Fibroblast of the conjunctiva (primary cell): ENCODE measurements at places on chromosomes 1 and 21.
A peak's percentile ranks its signal among the peaks of the same experiment; 100 is the strongest.

DNA sequence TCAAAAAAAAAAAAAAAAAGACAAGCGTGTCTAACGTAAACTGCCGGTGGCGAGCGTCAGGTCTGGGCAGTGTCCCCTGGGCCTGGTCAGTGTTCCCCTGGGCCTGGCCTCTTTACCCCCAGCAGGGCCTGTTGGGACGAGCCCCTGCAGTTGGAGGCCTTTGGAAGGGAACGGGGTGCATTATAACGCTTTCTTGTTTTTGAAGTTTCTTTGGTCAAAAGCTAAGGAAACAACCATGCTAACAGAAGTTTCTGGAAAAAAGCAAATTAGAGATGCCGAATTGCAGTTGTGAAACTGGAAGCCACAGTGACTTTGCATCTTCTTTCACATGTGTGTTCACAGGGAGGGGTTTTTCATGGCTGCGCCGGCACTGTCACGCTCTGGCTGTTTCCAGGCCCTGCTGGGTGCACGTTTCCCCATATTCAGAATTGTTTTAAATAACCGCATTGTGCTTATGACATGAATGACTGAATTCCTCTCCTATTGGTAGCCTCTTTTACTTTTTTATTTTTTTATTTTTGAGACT is 16.0 kb downstream of the RRP1 start:
- no peak for DNase-seq

- DNase-seq: no peak
Measured at GRCh38 chr1:160860840-160861505, 1.7 kb downstream of the CD244 start.

DNA sequence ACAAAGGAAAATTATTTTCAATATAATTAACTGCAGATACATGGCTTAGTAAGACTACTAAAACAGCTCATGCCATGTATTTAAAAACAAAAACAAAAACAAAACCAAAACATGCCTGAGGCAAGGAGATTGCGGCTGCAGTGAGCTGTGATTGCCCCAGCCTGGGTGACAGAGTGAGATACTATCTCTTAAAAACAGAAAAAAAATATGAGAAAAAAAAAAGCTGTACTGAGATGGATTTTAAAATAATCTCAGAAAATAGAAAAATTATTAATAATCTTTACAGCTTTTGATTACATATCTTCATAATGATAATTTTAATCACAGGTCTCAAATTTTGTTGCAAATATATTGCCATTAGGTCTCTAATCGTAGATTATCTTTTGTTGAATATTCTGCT is 24.0 kb upstream of the LIN9 start:
- no peak for DNase-seq

- no peak for DNase-seq
Measured at GRCh38 chr1:155933591-155934096, 569 bp downstream of the KHDC4 start.

DNA sequence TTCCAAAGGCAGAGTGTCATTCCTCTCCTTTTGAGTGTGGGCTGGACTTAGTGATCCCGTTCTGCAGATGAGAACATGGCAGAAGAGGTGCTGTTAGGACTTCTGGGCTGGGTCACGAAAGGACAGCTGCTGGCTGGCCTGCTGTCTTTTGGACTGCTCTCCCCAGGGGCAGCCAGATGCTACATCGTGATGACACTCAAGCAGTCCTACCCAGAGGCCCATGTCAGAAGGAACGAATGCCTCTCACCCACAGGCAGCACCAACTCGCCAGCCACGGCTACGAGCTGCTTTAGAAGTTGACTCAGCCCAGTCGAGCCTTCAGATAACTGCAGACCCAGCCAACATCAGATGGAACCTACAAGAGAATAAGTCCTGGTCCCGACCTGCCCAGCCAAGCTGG is 156.5 kb downstream of the KCNJ6 start:
- DNase-seq: no peak

DNA sequence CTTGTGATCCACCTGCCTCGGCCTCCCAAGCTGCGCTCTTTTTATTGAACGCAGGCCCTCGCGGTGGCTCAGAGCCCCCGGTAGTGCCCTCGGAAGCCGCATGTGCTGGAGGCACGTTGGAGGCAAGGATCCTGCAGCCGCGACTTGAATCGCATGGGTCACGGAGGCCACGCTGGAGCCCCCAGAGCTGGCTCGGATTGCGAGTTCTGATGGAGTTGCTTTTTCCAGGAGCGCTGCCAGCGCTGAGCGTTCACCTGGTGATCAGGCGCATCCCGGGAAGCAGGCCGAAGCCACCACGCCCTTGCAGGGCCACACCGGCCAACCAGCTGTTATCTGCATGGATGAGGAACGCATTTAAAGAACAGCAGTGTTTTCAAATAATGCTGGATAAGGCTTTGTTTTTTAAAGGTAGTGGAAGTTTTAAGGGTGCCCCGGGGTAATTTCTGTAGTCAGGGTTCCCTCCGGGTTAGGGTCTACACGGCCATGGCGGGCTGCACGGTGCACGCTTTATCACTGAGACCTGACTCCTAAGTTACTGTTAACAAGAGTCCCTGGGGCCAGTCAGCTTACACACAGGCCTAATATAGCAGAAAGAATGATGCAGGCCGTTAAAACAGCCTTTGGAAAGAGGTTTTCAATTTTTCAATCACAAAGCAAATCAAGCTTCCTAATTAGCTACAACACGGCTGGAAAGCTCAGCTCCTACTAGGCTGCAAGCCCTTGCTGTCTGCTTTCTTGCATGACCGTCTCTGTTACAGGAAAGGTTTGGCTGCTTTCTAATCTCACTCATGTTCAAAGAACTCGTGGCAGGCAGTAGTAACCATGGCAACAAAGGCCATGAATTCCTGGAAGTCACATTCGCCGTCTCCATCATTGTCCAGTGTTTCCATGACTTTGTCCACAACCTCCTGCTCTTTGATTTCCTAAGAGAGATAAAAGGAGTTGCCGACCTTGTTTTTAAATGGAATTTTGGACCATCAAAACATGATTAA is 6.0 kb downstream of the S100B start:
- peak; percentile 57 for DNase-seq

DNA sequence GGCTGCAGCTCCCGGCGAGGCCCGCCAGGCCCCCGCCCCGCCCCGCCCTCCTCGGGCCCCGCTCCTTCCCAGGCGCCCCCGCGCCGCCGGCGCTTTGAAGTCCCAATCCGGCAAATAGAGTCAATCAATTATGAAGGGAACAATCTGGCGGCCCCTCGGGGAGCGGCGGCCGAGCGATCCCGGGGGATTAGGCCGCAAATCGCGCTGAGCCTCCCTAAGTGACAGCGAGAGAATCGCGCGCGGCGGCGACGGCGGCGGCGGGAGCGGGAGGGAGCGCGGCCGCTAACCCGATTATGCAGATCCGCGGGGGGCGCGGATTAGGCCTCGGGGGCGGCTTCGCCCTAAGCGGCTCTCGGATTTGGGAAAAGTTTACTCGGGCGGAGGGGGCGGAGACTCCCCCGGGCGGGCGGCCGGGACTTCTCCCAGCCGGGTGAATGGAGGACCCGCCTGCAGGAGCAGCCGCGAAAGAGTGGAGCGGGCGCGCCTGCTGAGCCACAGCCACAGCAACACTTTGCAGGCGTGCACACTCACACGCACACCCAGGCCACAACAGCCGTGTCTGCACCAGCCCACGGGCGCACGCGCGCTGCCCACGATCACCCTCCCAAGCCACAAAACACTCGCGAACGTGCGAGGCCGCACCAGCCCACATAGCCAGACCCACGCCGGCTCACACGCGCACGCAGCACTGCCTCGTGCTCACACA is 23.0 kb upstream of the DMBX1 start:
- DNase-seq: no peak

GRCh38 chr1:103945774-103946173 is 196.1 kb downstream of the AMY1C start:
- DNase-seq: no peak

- peak; percentile 43 for DNase-seq
Measured at GRCh38 chr1:84619383-84620102, 45.3 kb upstream of the CTBS start.
